ENCODE measurements at places on chromosomes 1 and 21. TPM values are rescaled to one million over a fixed set of nuclear protein-coding genes. Genes with fewer than 3 reads are reported as not detected.
A peak's percentile ranks its signal among the peaks of the same experiment; 100 is the strongest.

- H3K36me3 ChIP-seq, result no peaks in the 10 kb centered on the region
- no peak overlapping the region for H3K4me3 ChIP-seq
- peaks cover 5% of the 10 kb centered on the region for H3K4me1 ChIP-seq
- no peak for DNase-seq
- H3K27ac ChIP-seq, result peak overlapping the region; percentile 10
Observed at GRCh38 chr21:34147792-34148418, 74.5 kb downstream of the MRPS6 start.

DNA sequence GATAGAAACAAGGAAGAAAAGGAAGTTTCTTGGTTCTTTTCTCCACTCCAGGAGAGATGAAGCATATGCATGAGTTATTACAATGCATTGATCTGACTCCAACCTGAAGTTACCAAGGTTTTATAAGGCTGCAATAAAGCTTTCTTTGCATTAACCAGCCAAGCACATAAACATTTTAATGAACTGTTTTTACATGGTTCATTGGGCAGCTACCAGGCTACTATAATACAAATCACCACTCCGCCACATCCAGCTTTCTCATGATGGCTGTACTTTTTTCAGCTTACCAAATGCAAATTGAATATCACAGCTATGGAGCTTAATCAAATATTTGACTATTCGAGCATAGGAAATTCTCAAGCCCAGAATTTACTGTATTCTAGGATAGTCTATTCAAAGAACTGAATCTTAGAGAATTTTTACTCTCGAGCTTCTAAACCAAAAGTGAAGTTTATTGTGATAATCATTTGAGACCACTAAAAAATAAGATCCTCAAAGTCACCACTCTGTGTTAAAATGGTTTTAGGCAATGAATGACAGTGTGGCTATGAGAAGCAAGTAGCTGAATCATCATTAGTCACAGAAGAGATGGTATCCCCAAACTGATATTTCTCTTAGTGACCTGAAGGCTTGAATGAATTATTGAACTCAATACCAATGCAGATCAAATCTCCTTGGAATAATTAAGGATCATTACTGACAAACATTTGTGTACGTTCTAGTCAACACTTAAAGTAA, 58.6 kb upstream of the ZNF281 start:
- H3K27me3 ChIP-seq, result no peaks in the 10 kb centered on the region
- no peaks in the 10 kb centered on the region for H3K4me1 ChIP-seq
- DNase-seq, result no peak
- H3K36me3 ChIP-seq, result no peaks in the 10 kb centered on the region
- H3K4me3 ChIP-seq, result no peak overlapping the region
- H3K27ac ChIP-seq, result no peak overlapping the region

- no peaks in the 10 kb centered on the region for H3K36me3 ChIP-seq
- H3K27ac ChIP-seq, result peak overlapping the region; percentile 85
- no peaks in the 10 kb centered on the region for H3K4me1 ChIP-seq
Observed at GRCh38 chr1:24769656-24770651, 24.7 kb downstream of the CLIC4 start.

The LPGAT1 gene
- 39.0 TPM for total RNA-seq

The CRNN gene
- total RNA-seq, result 0.66 TPM

DNA sequence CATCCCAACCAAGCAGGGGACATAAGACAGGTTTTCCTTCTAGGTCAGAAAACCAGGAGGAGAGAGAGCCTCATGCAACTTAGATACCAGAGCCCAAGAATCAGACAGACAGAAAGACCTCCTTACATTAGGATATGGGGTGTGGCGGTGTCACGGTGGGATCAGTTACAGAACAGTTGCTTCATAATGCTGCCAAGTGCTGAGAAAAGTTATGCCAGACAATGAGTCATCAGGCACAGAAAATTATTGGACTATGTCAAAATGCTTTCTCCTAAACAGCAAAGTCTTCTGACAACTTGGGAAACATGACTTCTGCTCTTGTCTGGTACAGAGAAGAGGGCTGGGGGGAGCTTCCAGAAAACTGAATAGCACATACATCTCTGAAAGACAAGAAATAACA, 1120.2 kb upstream of the TMPRSS15 start:
- DNase-seq, result no peak
- H3K27ac ChIP-seq, result no peak overlapping the region
- H3K4me1 ChIP-seq, result no peaks in the 10 kb centered on the region

GRCh38 chr1:172351754-172352161, 68.7 kb upstream of the C1orf105 start:
- H3K36me3 ChIP-seq, result no peaks in the 10 kb centered on the region
- H3K27me3 ChIP-seq, result no peaks in the 10 kb centered on the region
- no peak for DNase-seq
- no peak overlapping the region for H3K4me3 ChIP-seq
- no peaks in the 10 kb centered on the region for H3K4me1 ChIP-seq

The LRRC52 gene
- total RNA-seq, result not detected

GRCh38 chr1:46689897-46690296, 18.2 kb downstream of the TEX38 start:
- H3K36me3 ChIP-seq, result peaks cover 12% of the 10 kb centered on the region
- H3K4me3 ChIP-seq, result no peak overlapping the region
- H3K27me3 ChIP-seq, result no peaks in the 10 kb centered on the region
- no peak for DNase-seq

DNA sequence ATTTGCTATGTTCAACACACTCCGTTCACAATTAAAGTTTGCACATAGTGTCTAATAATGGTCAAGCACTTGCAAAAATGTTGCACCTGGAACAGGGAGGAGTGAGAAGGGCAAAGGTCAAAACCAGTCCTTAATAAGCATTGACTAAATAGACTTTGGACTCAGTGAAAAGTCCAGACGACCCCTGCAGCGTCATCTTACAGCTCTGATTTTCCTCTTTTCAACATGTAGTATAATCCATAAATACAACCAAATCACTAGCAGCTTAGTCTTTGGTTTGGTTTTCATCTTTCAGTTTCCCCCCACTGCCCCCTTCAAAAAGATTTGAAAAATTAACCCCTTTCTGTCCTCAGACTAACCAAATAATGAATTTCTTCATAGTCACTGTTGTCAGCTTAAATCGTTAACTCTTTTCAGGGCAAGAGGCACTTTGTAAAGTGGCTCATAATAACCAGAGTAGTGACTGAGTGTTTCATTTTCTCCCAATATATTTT, 290.3 kb downstream of the PTPRC start:
- H3K27ac ChIP-seq, result no peak overlapping the region
- H3K36me3 ChIP-seq, result no peaks in the 10 kb centered on the region
- DNase-seq, result no peak
- H3K4me3 ChIP-seq, result no peak overlapping the region
- H3K4me1 ChIP-seq, result no peaks in the 10 kb centered on the region

DNA sequence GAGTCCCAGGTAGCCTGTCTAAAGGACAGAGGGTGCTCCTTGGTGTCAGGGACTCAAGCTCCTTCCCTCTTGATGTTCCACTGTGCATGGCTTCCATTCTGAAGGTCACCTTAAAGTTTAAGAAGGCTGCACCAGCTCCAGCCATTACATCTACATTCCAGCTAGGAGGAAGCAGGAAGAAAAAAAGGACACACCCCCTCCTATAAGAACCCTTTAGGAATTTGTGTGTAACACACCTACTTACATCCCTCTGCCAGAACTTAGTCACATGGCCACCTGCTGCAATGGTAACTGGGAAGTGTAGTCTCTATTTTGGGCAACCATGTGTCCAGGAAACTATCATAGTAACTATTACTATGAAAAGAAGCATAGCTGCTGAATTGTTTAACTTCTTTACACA, 161.6 kb upstream of the KLHDC7A start:
- no peak overlapping the region for H3K4me3 ChIP-seq
- H3K27ac ChIP-seq, result no peak overlapping the region
- no peaks in the 10 kb centered on the region for H3K27me3 ChIP-seq
- no peaks in the 10 kb centered on the region for H3K4me1 ChIP-seq

DNA sequence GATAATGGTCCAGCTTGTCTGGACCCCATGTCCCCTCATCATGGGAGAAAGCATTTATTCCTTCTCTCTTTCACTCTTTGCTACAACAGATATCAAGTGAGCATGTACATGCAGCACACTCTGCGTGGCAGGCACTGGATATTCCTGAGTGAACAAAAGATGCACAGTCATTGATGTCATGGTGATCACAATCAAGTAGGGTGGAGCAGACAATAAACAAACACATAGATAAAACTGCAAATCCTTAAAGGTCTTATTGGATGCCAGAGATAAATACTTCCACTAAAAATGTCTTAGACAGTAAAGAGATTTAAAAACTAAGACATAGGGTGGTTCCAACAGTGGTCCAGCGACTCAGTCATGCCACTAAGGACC, 178.0 kb downstream of the ZC3H11B start:
- H3K4me3 ChIP-seq, result no peak overlapping the region
- H3K36me3 ChIP-seq, result no peaks in the 10 kb centered on the region
- H3K4me1 ChIP-seq, result no peaks in the 10 kb centered on the region
- DNase-seq, result no peak
- no peak overlapping the region for H3K27ac ChIP-seq

DNA sequence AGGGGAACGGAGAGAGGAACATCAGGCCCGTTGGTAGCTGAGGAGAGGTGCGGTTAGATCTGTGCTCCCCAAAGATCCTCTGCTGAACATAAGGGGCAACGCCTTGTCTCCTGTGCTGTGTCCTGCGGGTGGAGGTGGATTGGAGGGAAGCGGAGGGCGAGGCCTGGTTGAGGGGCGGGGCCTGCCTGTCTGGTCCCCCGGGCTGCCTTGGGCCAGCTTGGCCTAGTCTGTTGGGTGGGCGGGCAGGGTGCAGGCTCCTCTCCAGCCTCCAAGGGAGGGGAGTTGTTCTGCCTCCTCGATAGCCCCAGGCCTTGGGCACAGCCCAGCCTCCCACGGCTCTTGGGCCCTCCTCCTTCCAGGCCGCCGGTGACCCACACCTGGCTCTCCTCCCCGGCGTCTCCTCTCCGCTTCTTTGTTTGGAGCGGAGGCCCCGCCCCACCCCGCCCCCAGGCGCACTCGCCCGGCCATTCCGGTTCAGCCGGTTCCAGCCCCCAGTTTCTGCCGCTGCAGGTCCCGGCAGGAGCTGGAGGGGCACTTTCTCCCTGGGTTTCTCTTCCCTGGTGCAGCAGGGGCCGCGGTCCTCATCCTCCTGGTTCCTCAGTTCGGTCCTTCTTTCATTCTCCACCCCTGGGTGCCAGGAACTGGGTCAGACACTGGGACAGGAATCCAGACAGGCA, 19.4 kb downstream of the PTPRF start:
- peak; percentile 96 for DNase-seq
- peak overlapping the region; percentile 56 for H3K4me3 ChIP-seq
- H3K27me3 ChIP-seq, result no peaks in the 10 kb centered on the region

GRCh38 chr1:196481616-196482015, 126.6 kb downstream of the KCNT2 start:
- no peak for DNase-seq
- no peak overlapping the region for H3K27ac ChIP-seq
- H3K4me3 ChIP-seq, result no peak overlapping the region

DNA sequence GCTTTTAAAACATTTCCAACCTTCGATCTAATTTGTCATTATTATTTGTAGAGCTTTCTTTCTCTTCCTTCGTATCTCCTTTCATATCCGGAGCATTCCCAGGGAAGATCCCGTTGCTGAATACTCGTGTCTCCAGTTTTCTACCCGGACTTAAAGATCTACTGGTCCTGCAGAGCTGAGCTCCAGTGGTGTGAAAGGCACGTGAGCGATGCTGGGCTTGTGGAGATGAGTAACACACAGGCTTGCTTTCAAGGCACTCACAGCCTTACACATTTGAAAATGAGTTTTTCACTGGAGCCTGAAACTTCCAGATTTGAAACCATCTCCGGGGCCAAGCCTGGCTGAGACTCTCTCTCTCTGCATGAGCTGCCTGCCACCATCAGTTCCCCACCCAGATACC, 428.3 kb downstream of the KIF26B start:
- H3K27ac ChIP-seq, result no peak overlapping the region
- no peaks in the 10 kb centered on the region for H3K4me1 ChIP-seq
- H3K36me3 ChIP-seq, result no peaks in the 10 kb centered on the region
- no peaks in the 10 kb centered on the region for H3K27me3 ChIP-seq

The DNAJC8 gene
- 76.4 TPM for total RNA-seq

The TMEM51 gene
- total RNA-seq, result 10.8 TPM

GRCh38 chr1:24383381-24383940, 30.1 kb downstream of the STPG1 start:
- no peaks in the 10 kb centered on the region for H3K36me3 ChIP-seq
- no peak overlapping the region for H3K27ac ChIP-seq
- H3K27me3 ChIP-seq, result no peaks in the 10 kb centered on the region
- no peak overlapping the region for H3K4me3 ChIP-seq
- no peak for DNase-seq

- no peaks in the 10 kb centered on the region for H3K36me3 ChIP-seq
- DNase-seq, result no peak
- H3K27ac ChIP-seq, result no peak overlapping the region
- H3K4me1 ChIP-seq, result no peaks in the 10 kb centered on the region
Observed at GRCh38 chr1:227913396-227913763, 34.4 kb downstream of the WNT9A start.

DNA sequence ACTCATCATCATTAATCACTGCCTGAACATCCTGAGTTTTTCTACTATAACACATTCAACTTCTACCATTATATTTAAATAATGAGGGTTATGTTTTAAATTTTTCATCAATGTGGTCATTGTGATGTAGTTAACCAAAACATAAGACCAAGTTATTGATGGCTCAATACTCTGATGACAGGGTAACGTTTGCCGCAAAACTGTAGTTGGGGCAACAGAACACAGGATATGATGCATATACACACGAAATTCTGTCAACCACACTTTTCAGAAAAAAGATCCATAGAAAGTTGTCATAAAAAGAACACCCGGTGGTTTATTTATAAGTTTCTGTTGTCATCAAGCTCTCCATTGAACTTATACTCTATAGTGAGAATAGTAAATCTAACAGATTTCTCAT, 121.7 kb upstream of the COL11A1 start:
- no peaks in the 10 kb centered on the region for H3K36me3 ChIP-seq
- H3K27ac ChIP-seq, result no peak overlapping the region
- no peak overlapping the region for H3K4me3 ChIP-seq
- DNase-seq, result no peak
- no peaks in the 10 kb centered on the region for H3K27me3 ChIP-seq

- H3K27ac ChIP-seq, result no peak overlapping the region
- H3K4me1 ChIP-seq, result no peaks in the 10 kb centered on the region
- no peaks in the 10 kb centered on the region for H3K36me3 ChIP-seq
- DNase-seq, result no peak
- no peaks in the 10 kb centered on the region for H3K27me3 ChIP-seq
Observed at GRCh38 chr21:39712976-39713375, 32.0 kb upstream of the IGSF5 start.

Data from breast epithelium (tissue), 4 donors.